Fibroblast of lung (primary cell): ENCODE measurements at places on chromosomes 2 and 18. TPM values are rescaled to one million over a fixed set of nuclear protein-coding genes. Genes with fewer than 3 reads are reported as not detected.

Gene ADRA2B
- not detected in 2 replicates for total RNA-seq

Gene GPR39
- total RNA-seq: 0.26 and 1.3 TPM in 2 replicates

Gene IL37
- not detected in 2 replicates for total RNA-seq

Gene MCFD2
- total RNA-seq: 145 and 151 TPM in 2 replicates

Gene TXNL4A
- 21.1 and 39.5 TPM in 2 replicates for total RNA-seq

Gene RPRM
- total RNA-seq: not detected in 2 replicates
